ENCODE measurements at places on chromosomes 2 and 18. TPM values are rescaled to one million over a fixed set of nuclear protein-coding genes. Genes with fewer than 3 reads are reported as not detected.

The FIGN gene
- 2.3 TPM for total RNA-seq

The RUFY4 gene
- total RNA-seq = not detected

The SALL3 gene
- not detected for total RNA-seq

The SP140L gene
- 5.3 TPM for total RNA-seq

Data from psoas muscle (tissue), 8 donors.